ENCODE measurements at places on chromosomes 5 and 9. TPM values are rescaled to one million over a fixed set of nuclear protein-coding genes. Genes with fewer than 3 reads are reported as not detected.

SOHLH1 gene
- total RNA-seq = not detected

FOXD4 gene
- total RNA-seq = 1.00 TPM

TICAM2 gene
- 0.82 TPM for total RNA-seq

NR5A1 gene
- total RNA-seq = not detected
